ENCODE measurements at places on chromosomes 2 and 18.

DNA sequence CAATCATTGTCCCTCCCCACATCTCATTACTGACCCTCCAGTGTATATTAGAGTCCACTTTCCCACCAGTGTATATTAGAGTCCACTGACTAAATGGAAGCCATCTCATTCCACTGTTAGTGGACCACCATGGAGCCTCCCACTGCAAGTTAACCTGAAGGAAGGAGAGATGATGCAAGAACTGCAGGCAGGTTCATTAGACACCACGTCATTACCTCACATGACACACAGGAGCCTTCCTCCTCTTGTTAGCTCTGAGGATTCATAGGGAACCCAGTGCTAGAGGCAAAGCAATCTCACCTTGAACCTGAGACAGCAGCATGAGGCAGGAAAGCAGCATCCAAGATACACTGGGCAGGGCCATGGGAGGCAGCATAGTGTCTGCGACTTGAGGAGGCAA lies 523 bp downstream of the REG3A start:
- DNase-seq: no peak

DNA sequence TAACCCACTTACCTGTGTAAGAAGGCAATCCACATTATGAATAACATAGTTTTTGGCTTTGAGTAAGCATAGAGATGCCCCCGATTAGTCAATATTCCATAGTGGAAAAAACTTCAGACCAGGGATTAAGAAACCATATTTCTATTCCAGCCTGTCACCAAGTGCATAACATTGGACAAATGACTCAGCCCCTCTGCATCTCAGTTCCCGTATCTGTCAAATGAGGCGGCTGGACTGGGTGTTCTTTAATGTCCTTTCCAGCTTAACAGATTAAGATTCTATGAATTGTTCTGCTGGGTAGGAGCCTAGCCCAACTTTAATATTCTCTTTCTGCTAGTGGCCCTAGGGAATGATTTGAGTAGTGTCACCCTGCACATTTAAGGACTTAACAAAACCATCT lies 11.8 kb upstream of the FTCDNL1 start:
- DNase-seq: no peak

DNA sequence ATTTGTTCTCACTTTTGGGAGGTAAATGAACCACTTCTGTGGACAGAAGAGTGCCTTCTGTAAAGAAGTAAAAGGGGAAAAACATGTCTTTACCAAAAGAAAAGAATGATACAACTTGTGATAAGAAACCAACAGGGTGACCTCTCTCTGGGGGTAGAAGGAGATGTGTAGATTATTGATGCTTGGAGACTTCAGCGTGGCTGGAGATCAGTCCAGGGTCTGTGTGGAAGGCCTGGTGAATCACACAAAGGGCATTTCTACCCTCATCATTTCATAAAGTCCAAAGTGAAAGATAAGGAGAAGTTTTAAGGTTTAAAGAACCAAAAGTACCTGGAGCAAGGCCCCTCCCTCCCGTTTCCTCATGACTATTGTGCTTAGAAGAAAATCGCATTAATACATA lies 142.5 kb downstream of the NCK2 start:
- DNase-seq: no peak

DNA sequence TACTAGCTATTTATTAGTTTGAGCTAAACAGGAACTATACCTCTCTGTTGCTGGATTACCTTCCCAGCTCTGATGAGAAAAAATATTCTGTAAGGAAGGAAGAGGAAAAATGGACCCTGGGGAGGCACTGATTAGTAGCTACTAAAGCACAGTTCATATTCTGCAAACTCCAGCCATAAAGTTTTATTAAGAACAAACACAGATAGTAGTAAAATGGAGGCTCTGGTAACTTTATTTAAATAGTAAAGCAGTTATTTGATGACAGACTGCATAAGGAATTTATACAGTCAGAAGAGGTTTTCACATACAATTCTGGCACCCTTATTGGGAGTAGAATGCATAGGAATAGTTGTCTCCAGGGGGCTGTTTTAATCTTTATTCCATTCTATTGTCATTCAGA lies 84.1 kb downstream of the XIRP2 start:
- no peak for DNase-seq

DNA sequence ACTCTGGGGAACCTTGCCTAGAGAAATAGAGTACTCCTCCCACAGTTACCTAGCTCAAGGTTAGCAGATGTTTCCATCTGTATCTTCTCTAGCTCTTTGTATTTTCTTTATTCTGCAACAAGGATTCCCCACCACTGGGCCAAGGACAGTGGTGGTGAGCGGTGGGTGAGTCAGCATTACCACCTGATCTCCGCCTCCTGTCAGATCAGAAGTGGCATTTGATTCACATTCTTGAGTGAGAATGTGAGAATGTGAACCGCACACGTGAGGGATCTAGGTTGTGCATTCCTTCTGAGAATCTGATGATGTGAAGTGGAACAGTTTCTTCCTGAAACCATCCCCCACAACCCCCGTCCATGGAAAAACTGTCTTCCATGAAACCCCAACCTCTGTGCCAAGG lies 9.0 kb downstream of the EPB41L3 start:
- DNase-seq: no peak

DNA sequence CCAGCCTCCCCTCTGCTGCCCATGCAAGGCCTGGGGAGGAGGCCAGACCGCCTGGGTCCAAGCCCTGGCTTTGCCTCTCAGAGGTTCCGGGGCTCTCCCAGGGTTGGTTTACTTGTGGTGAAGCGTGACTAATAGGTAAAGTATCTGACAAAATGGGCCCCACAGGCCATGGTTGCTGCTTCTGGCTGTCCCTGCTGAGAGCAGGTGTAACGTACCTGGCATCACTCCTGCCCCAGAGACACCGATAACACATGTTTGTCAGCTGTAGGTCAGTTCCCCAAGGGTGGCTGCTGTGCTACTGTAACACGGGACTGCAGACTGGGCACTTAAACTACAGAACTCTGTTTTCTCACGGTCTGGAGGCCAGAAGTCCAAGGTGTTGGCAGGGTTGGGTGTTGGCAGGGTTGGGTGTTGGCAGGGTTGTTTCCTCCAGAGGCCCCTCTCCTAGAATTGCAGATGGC lies 34.1 kb downstream of the ODC1 start:
- DNase-seq: peak; percentile 29

DNA sequence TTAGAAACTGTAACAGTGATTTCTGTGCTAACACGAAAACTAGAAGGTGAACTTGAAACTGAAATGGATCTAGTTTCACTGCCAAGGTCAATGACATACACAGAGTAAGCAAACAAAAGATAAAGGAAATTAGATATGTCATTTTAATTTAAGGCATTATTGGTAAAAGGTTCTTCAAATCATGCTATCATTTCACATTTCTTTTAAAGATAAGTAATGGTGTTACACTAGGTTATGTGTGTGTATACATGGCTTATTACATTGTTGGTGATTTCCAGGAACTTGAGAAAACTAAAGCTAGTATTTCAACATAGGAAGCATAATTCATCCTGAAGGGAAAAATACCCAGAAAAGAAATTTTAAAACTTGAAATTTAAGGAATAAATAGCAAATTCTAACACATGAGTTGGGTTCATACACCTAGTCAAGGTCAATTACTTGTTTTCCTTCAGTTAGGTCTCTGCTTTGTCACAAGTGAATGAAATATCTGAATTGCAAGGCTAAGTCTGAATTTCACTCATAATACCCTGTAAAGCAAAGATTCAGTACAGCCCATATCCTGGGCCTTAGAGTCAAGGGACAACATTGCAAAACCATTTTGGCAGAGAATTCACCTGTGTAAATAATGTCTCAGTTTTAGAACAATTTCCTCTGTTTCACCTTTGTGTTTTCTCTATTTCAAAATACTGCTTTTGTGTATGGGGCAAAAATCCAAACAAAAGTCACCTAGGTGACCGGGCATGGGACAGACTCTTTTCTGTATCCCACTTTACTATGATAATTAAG lies 141.6 kb downstream of the SRBD1 start:
- DNase-seq: peak; percentile 73

- no peak for DNase-seq
Measured at GRCh38 chr2:215338883-215339679, 27.2 kb downstream of the ATIC start.

DNA sequence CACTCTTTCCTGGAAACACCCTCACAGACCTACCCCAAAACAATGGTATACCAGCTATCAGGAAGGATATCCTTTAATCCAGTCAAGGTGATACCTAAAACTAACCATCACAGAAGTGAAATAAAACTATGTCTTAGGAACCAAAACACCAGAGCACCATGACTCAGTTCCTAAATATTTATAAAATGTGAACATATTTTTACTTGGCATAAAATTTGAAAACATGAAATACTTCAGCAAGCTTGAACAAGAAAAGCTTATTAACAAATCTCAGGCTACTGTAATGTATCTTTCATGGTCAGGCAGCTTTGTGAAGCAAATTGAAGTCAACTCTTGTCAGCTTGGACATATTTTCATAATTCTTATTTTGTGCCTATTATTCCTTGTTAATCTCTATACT lies 440.8 kb upstream of the CDH20 start:
- no peak for DNase-seq

DNA sequence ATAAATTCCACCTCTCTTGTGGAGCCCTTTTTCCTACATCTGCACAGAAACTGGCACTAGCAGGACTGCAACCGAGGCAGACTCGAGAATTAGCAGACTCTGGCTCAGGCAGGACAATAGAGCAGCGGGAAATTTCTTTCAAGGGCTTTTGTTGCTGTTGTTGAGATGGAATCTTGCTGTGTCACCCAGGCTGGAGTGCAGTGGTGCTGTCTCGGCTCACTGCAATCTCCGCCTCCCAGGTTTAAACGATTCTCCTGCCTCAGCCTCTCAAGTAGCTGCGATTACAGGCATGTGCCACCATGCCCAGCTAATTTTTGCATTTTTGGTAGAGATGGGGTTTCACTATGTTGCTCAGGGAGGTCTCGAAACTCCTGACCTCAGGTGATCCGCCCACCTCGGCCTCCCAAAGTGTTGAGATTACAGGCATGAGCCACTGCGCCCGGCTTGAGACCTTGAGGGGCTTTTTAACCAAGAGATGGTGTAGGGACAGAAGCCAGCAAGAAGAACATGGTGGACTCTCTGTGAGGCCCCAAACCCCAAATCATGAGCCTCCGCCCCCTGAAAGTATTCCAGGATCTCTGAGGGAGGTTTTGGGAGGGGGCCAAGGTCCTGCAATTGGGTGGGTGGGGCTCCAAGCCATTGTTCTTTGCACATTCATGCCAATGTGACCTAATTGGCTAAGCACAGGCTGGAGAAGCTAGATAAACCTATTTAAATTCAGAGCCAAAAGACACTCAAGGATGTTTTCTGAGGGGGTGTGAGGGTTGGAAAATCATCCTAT lies 68.4 kb upstream of the MSH2 start:
- DNase-seq: no peak

DNA sequence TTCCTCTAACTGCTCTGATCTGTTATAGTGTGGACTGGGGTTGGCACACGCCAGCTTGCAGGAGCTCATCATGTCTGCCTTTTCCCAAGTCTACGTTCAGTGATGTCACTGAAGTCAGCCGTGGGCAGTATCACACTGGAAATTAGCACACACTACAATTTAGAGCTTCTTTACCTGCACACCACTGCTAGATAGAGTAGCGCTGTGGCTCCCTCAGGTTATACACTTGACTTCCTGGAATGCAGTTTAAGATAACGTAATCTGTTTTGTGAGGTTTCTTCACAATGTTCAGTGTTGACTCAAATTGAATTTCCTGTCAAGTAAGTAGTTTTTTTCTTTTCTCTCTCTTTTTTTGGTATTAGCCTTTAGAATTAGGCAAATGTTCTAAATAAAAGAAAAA lies 487.2 kb downstream of the DCDC2C start:
- no peak for DNase-seq

Measured in NCI-H2029 (cell line).